Fibroblast of pulmonary artery (primary cell): ENCODE measurements at places on chromosomes 3 and 15.

DNA sequence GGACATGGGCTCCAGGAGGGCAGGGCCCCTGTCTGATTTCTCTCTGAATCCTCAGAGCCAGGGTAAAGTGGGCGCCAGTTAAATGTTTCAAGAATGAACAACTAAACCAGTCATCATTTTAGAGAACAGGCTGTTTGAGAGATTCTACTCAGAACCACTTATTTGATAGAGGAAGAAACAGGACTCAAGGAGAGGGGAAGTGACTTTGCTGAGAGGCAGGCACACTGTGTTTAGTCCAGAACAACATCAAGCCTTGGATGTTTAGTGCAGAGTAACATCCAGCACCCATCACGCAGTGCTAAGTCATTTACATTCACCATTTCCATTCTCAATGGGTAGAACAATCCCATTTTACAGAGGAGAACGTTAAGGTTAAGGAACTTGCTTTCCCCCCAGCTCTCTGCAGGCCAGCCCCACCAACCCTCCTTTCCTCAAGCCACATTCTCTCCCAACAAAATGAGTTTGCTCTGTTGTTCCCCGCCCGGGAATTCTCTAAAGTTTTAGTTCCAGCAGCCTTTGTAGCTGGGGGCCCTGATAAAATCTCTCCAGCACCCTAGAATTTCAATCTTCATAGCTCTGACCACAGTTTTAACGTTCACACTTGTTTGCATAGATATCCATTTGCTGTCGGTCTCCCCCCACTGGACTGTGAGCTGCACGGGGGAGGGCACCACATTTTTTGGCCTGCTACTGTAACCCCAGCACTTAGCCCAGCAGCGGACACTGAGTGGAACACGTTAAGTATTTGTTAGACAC is 962 bp downstream of the NMNAT3 start:
- no peak for DNase-seq

DNA sequence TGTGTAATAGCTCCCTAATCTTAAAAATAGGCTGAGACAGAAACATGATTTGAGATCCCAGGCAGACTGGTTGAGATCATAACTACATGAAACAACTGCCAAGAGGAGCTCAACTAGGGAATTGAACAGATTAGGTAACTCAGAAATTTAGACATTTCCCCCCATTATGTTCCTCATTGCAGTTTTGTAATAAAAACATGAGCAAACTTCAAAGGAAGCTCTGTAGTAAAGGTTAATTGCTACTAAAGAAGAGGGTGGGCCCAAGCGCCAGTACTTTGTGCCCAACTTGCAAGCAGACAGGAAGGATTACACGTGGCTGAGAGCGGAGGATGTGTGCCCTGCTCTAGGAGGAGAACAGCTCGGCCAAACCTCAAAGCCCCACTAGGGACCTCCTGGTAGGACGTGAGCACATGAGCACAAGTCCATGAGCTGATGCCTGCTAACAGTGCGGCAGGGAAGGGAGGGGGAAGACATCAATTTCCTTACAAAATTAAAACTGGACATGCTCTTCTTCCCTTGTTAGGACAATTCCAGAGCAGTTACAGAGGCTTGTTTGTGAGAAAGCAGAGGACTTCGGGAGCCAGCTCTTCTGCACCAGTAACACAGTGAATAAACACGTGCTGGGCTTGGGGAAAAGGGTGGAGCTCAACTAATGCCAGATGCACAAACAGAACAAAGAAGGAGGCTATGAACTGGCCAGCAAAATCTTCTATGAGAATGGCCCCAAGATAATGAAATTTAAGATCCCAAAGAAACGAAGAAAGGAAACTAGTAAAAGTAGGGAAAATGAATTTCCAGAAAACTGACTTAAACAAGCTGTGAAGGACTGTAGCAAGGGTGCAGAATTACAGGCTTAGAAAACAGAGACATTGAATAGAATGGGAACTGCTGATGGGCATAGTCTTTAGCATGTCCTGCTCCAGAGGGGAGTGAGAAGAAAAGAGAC is 275.5 kb downstream of the MECOM start:
- peak; percentile 77 for DNase-seq

GRCh38 chr15:23647421-23648370 is at the start of gene MAGEL2:
Gene MAGEL2 (minus strand): TSS chr15:23647867. CDS start chr15:23647742, 125 bp downstream.
- peak; percentile 6 for DNase-seq

GRCh38 chr3:45355351-45355750 is 33.0 kb upstream of the LARS2 start:
- no peak for DNase-seq

DNA sequence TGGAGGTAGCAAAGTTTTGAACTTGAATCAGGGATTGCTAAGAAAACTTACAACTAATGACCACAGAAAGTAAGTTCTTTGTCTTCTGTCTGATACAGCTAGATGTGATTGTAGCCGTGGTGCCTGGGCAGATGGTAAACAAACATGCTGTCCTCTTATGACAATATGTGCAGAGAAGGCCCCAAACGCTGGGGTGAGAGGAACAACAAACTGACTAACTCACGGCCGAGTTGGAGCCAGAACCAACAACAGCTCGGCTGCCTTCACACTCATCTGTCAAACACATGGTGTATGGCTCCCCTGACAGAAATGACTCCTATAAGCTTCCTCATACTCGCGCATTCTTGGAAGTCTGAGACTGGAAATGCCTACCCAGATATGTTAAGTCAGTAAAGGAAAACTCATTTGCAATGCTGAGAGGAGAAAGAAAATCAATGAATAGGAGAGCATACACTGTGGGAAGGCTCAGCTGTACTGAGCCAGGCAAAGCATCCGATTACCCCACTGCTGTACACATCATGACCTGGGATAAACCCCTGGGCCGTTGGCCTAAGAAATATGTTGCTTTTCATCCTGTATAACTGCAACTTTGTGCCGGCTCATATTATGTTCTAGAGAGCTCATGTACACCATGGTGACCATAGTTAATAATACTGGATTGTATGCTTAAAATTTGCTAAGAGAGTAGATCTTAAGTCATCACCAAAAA is 5.7 kb downstream of the THBS1 start:
- peak; percentile 79 for DNase-seq

- no peak for DNase-seq
These were observed 6.0 kb downstream of the AADAC start for GRCh38 chr3:151819910-151820309.

DNA sequence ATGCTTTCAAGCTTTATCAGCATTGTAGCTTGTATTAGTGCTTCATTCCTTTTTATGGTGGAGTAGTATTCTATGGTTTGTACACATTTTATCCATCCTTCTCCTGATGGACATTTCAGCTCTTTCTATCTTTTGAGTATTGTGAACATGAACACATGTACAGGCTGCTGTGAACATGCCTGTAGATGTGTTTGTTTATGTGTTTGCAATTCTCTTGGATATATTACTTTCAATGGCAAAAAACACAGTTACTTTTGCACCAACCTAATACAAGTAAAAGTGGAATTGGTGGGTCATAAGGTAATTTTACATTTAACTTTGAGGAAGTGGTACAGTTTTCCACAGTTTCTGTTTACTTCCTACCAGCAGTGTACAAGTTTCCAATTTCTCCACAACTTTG is 180.4 kb downstream of the FNDC3B start:
- DNase-seq = no peak

DNA sequence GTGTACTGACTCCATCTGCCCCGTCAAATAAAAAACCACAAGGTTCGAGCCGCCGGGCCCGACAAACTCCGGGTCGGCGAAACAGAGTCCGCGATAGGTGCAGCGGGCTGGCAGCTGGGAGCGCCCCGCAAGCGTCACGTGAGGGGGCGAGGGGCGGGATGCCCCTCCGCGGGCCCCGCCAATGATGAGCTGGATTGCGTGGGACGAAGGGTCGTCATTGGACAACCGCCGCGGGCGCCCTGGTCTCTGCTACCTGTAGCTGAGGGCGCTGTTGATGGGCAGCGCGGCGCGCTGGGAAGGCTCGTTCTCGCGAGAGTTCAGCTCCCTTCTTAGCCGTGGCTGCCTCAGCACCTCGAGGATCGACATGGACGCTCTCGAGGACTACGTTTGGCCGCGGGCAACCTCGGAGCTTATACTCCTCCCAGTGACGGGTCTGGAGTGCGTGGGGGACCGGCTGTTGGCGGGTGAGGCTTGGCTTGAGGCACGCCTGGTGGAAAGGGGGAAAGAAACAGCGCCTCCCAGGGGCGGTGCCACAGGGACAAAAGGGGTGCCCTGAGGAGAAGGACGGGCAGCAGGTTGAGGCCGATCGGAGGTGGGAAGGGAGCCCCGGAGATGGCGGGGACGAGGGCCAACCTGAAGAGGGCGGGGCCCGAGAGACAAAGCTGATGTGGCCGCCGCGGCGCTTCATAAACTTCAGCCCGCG is at the start of gene WDR6:
Gene WDR6 (plus strand): TSS at position 324 of the 703 bp plus-strand sequence. CDS start 41 bp downstream, at position 365.
- DNase-seq = peak; percentile 99

DNA sequence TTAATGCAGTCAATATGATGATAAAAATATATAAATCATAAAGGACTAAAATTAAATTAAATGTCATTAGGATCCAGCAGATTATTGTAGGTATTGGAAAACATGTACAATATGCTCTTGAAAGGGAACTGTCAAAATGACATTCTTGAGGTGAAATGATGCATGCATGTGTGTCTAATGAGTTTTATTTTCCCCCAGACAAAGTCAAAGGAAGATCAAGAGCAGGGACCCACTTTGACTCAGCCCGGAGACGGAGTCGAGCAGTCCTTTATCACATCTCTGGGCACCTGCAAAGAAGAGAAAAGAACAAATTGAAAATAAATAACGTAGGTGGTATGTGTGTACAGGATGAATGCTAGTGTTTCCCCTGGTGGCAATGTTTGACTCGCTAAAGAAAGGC is 194.1 kb downstream of the KCNH8 start:
- DNase-seq = no peak

DNA sequence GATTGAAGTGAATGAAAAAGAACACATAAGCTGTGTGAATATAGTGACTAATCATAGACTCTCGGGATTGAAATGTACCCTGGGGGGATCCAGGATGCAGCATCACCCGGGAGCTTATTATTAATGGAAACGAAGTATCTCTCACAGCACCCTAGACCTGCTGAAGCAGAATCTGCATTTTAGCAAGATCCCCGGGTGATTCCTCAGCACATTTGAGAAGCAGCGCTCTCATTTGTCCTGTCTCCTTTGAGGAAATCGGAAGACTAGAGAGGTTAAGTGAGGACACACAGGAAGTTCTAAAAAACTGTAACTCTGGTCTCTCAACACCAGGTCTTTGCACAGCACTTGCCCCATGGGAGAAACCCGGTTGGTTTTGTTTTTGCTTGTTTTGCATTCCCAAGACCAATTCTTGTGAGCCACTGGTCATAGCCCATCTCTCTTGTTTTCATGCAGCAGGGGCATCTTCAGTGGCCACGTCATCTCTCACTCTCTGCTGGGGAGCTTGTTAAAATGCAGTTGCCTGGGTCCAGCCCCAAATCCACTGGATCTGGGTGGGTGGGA is 30.2 kb downstream of the ZNF710 start:
- DNase-seq = peak; percentile 59

DNA sequence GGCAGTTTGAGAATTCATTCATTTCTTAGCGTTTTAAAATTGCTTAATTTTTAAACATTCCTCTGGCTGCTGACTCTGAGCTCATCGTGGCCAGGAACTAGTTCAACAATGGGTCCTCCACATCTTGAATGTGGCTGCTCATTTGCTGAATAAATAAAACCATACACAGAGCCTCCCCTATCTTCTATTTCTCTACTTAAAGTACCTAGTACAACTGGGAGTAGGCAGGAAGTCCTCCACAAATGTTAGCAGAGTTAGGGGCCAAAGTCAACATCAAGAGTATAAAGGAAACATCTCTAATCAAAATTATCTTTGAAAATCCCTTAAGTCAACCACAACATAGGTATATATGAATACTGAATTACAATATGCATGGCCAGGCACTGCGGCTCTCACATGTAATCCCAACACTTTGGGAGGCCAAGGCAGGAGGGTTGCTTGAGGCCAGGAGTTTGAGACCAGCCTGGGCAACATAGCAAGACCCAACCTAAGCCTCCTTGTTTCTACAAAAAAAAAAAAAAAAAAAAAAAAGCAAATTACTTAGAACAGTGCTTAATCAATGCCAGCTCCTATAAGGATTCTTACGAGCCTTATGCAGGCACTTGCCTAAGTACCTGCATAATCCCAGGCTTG is 57.5 kb upstream of the LMOD3 start:
- peak; percentile 39 for DNase-seq

DNA sequence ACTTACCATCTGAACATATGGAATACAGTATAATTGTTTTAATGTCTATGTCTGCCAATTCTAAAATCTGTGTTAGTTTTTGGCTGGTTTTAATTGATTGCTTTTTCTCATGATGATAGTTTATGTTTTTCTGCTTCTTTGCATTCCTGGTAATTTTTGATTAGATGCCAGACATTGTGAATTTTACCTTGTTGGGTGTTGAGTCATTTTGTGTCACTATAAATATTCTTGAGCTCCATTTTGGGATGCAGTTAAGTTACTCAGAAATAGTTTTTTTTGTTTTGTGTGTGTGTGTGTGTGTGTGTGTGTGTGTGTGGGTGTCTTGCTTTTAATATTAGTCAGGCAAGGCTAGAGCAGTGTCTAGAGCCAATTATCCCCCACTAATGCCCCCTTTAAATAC is 818.8 kb upstream of the NR2F2 start:
- peak; percentile 44 for DNase-seq

- DNase-seq = no peak
These were observed 3.3 kb upstream of the HES1 start for GRCh38 chr3:194132465-194133286.

DNA sequence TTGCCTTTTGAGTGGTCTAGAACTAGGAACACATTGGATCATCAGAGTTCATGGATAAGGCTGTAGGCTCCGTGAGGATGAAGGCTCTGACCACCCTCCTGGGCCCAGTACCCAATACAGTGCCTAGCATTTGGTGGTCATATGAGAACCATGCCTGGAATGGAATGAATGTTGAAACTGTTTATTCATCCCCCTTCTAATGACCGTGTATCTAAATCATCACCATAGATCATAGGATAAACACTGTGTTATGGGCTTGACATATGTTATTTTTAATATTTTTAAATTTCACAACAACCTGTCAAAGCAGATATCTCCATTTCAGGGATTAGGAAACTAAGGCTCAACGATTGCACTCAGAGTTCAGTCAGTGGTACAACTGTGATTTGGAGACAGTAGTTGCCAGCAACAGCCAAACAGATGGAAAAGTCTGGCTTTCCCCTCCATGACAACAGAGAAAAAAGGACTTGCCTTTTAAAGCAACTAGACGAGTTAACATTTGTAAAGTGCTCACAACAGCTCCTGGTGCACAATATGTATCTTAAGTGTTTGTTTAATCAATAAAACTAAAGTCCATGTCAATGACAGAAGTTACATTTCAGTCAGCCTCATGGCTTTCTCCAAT is 89.6 kb downstream of the TMEM266 start:
- DNase-seq = no peak

GRCh38 chr15:71511796-71512681 is 298.3 kb upstream of the NR2E3 start:
- no peak for DNase-seq

- no peak for DNase-seq
These were observed 45.1 kb upstream of the MAGI1 start for GRCh38 chr3:66083784-66084213.

DNA sequence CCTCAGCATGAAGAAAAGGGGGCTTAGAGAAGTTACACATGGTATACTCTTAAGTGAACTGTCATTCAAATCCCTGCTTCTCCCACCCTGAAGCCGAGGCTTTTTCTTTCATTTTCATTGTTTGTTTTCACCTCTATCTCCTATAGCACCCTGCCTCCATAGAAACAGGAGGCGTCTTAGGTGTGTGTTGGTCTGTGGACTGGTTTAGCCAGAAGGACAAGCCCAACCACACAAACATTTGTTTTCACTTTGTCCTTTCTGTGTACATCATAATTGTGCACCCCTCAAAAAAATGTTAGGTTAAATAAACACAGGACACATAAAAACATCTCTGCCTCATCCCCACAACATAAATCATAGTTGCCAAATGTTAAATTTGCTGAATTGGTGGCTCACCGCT is 73.3 kb upstream of the UBE2E2 start:
- peak; percentile 44 for DNase-seq
